ENCODE measurements at places on chromosomes 5 and 9.
A peak's percentile ranks its signal among the peaks of the same experiment; 100 is the strongest.

DNA sequence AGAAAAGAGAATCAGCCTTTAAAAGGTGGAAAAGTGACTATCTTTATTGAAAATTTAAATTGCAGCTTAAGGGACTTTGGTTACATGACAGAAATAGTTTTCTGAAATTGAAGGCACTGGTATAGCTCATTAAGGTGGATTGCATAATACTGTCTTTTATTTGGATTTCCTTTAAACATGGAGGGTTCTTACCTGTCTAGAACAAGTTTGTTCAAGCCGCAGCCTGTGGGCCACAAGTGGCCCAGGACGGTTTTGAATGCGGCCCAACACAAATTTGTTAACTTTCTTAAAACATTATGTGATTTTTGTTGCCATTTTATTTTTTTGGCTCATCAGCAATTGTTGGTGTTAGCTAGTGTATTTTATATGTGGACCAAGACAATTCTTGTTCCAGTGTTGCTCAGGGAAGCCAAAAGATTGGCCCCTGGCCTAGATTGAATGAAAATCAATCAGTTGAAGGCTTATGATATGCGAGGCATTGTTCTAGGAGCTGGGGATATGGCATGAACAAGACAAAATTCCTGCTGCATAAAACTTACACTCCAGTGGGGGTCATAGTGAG lies 18.0 kb downstream of the NNT start:
- no peak for DNase-seq

- no peak for DNase-seq
Observed at GRCh38 chr5:175215906-175216305, 228.1 kb downstream of the DRD1 start.

DNA sequence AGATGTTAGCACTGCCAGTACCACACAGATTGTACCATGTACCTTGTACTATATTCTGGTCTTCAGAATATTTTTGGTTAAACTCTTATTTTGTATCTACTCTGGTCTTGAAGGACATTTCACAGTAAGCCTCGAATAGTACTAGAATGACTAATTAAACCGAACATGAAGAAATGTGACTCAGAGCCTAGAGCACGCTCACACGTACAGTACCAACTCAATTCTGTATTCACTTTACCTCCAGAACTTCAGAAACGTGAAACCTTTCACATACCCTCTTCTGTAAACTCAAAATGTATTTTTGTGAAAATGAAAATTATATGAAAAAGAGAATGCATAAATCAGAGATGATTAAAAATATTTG lies 112.8 kb downstream of the MVB12B start:
- no peak for DNase-seq

DNA sequence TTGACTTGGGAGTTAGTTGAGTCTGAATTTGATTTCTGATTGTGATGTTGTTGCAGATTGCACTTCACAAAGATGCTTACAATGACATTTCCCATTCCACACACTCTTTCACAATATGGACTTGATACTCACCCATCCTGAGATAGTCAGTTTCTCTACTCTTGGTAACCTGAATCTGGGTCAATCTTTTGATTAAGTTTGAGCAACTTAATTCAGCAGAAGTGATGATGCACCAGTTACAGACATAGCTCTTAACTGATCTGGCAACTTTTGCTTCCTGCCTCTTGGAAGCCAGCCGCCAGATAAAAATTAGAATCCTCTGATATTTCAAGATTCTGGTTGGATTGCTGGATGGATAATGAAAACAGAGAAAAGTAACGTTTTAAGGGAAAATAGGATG lies 79.7 kb upstream of the OSMR start:
- no peak for DNase-seq

- peak; percentile 86 for DNase-seq
Observed at GRCh38 chr5:59893429-59894227, at the start of gene PDE4D. Gene PDE4D (minus strand): TSS chr5:59893726.

GRCh38 chr5:110346893-110347358 lies 379.5 kb downstream of the TMEM232 start:
- no peak for DNase-seq

- no peak for DNase-seq
Observed at GRCh38 chr5:74624931-74625505, 15.5 kb downstream of the ENC1 start.

GRCh38 chr9:68966496-68966944 lies 47.4 kb downstream of the PRKACG start:
- DNase-seq = no peak

DNA sequence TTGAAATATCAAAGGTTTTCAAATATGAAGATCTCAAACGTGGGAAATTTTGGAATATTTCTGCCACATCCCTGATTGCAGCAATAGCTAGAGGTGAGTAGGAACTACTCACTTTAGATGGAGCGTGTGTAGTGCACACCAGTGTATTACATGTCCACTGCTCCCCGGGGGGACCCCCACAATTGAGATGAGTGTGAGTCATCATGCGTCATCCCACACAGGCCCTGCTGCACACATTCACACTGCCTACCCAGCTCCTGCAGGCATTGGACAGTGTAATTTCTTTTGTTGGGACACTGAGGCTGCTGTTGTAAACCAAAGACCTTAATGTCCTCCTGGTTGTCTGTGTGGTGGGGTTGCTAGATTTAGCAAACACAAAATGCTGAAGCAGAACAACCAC lies 280.0 kb downstream of the GAS1 start:
- DNase-seq = no peak

Data from posterior cingulate gyrus (tissue), 11 donors.